ENCODE measurements at places on chromosomes 3 and 15.

GRCh38 chr3:183698318-183698751 lies 738 bp downstream of the YEATS2 start:
- DNase-seq = peak; percentile 40

- DNase-seq = no peak
These were observed 35.1 kb downstream of the HMG20A start for GRCh38 chr15:77455696-77456321.

DNA sequence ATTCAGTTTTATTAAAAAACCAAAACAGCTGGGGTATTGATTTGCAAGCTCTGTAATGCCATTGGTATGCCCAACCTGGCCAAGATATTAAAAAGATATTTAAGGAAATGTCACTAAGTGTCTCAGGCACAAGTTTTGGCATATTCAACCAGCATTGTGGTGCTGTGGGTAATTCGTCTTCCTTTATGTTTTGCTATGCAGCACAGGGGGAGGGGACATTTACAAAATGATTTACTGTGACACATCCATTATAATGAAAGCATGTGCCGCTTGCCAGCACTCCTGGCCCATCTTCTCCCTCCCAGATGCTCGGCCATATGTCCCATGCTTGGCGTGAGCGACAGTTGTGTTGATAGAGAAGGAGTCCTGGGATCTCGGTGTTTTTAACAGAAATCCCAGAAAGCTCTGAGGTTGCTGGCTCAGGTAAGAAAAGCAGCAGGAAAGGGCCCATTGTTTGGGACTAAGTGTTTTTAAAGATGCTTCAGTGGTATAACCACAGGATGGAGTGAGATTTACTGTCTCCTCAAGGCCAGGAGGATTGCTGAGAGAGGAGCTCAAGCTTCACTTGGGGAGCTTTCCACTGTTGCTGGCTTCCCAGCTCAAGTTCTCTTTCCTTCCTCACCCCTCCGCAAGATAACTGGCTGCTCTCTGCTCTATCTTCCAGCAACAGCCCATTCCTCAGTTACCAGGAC lies 158.2 kb upstream of the TSC22D2 start:
- no peak for DNase-seq

GRCh38 chr15:79122991-79123390 lies 32.4 kb upstream of the RASGRF1 start:
- no peak for DNase-seq

GRCh38 chr3:175911937-175912336 lies 1052.8 kb downstream of the NAALADL2 start:
- no peak for DNase-seq
